ENCODE measurements at places on chromosomes 7 and 10.

- DNase-seq = no peak
Measured at GRCh38 chr10:68959695-68960527, 3.9 kb downstream of the DDX21 start.

DNA sequence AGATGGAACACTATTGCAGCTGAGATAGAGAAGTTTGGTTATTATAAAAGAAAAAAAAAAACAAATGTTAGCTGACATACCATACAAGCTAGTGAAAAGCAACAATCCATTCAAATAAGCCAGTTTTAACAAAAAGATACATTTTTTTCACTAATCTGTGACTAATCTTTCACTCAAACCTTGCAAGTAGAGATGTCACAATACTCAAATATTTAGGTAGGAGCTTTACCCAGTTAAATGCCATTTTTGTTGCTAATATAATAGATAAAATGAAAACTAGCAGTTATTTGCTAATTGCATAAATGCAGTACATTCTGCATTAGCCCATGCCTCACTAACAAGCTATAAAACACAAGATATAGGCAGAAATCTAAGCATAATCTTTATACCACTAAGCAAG lies 123.6 kb downstream of the BTAF1 start:
- DNase-seq = no peak

DNA sequence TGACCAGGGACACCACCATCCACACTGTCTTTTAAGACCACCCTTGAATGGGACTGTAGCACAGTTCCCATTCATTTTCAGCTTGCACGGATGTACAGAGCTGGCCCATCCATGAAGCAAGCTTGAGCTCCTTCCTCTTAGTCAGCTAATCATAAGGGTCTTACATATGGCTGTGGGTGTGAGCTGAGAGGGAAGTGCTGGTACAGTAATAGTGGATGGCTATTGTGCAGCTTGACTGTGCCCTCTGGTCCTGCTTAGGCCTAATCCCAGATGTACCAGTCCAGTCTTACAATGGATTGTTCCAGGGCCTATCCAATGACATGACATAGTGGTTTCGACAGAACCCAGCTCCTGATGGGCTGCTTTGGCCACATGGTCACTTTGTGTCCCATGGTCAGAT lies 96.9 kb upstream of the ZNF438 start:
- DNase-seq = no peak

- DNase-seq = no peak
Measured at GRCh38 chr7:121352323-121352722, 23.5 kb downstream of the WNT16 start.

- no peak for DNase-seq
Measured at GRCh38 chr7:110607050-110607857, 483.7 kb upstream of the LRRN3 start.

- DNase-seq = no peak
Measured at GRCh38 chr10:79236433-79236765, 110.9 kb upstream of the PPIF start.

DNA sequence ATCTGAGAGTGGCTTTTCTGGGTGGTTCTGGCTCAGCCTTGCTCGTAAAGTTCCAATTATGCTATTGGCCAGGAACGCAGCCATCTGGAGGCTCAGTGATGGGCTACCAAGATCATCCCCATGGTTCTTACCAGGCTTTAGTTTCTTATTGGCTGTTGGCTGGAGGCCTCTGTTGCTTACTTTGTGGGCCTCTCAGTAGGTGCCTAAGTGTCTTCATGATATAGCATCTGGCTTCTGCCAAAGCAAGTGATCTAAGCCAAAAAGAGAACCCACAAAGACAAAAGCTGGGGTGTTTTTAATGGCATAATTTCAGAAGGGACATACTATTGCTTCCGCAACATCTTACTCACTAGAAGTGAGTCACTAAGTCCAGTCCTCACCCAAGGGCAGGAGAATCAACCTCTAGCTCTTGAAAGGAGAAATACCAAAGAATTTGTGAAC lies 132.0 kb upstream of the MDFIC start:
- DNase-seq = no peak

DNA sequence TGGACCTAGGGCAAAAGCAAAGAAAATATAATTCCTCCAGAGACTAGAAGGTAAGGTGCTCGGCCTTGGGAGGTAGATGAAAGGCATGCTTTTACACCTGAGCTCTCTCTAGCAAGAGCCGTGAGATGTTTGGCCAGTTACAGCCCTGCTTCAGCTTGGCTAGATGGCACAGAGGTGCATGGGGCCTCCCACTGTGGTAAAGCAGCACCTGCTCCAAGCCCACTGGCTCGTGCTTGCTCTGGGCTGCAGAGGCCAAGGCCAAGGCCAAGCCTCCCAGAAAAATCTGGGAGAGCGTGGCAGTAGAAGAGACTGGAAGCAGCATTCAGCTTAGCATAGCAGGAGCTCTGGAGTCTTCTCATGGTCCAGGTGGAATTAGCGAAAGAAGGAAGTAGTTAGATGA lies 31.0 kb upstream of the OPALIN start:
- DNase-seq = no peak

- no peak for DNase-seq
Measured at GRCh38 chr10:126421756-126422256, 33.5 kb upstream of the ADAM12 start.

GRCh38 chr10:93541402-93542357 lies 24.8 kb upstream of the FFAR4 start:
- DNase-seq = peak; percentile 51

DNA sequence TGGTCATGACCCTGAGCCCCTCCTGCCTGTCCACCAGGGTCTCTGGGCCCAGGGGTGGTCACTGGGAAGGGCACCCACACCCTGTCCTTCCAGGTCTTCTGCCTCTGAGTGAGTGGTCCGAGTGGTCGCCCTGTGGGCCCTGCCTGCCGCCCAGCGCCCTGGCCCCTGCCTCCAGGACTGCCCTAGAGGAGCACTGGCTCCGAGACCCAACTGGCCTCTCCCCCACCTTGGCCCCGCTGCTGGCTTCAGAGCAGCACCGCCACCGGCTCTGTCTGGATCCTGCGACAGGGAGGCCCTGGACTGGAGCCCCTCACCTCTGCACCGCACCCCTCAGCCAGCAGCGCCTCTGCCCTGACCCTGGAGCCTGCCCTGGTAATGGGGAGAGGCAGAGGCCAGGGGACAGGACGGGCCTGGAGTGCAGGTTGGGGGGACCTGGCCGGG lies 13.9 kb upstream of the ZNF862 start:
- no peak for DNase-seq

DNA sequence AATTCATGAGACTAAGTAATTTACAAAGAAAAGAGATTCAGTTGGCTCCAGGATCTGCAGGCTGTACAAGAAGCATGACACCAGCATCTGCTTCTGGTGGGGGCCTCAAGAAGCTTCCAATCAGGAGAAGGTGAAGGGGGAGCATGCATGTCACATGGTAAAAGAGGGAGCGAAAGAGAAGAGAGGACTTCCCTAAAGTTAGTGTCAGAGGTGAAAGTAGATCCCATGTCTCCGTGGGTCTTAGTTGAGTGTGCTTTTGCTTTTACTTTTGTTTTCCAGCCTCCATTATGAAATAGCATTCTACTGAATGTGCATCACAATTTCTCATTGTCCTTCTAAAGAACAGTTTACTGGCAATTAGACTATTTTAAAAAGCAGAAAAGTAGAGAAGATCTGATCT lies 213.6 kb upstream of the FZD1 start:
- DNase-seq = no peak

DNA sequence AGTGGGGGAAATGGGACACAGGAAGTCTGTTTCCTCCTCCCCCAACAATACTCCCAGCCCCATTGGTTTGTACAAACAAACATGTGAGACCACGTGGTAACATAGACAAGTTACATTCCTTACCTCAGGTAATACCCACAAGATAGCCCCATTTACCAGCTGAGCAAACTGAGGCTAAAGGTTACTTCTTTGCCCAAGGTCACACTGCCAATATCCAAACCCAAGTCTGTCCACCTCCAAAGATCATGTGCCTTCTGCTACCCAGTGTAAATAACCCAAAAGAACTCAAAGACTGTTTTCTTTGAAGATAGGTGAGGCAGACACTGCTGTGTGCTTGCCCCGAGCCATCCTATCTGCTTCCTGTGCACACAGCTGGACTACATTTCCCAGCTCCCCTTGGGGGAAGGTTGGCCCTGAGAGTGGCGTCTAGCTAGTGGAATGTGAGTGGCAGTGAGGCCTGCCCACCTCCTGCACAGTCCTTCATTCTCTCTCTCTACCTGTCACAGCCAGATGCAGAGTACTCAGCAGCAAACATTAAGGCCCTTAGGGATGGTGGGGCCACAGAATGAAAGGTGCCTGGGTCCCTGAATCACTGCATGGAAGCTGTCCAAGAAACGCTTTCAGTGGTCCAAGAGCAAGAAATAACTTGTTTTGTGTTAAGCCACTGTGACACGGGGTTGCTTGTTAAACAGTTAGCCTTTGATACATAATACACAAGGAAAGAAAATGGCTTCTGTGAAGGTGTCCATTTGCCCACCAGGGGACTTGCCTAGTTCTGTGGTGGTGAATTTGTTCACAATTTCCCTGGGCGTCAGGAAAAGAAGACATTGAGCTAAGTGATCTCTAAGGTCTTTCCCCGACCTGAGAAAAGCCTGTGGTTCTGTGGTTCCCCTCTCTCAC lies 257.7 kb upstream of the NFE2L3 start:
- no peak for DNase-seq

- no peak for DNase-seq
Measured at GRCh38 chr7:116311816-116312471, 101.6 kb downstream of the TES start.
